ENCODE measurements at places on chromosomes 5 and 9.
A peak's percentile ranks its signal among the peaks of the same experiment; 100 is the strongest.

GRCh38 chr5:172617817-172618216 lies 23.2 kb upstream of the NEURL1B start:
- no peak for DNase-seq

GRCh38 chr5:425714-426113 lies 17.3 kb upstream of the EXOC3 start:
- no peak for DNase-seq

GRCh38 chr9:116243708-116244107 lies 90.1 kb downstream of the PAPPA start:
- no peak for DNase-seq

GRCh38 chr5:14174230-14174636 lies 31.1 kb downstream of the TRIO start:
- DNase-seq, result no peak

DNA sequence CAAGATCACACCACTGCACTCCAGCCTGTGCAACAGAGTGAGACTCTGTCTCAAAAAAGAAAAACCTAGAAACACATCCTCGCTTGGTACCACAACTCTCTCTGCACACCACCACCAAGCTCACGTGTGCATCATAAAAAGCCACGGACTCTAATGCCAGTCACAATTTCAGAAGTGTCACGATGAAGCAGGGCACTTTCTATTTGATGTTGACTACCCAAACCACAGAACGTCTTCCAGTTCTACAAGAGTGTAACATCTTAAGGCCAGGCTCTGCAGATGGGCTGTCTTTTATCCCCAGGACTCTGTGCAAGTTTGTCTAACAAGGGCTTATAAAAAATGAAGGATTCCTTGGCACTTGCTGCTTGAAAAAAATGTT lies 22.9 kb downstream of the GFPT2 start:
- DNase-seq, result no peak

DNA sequence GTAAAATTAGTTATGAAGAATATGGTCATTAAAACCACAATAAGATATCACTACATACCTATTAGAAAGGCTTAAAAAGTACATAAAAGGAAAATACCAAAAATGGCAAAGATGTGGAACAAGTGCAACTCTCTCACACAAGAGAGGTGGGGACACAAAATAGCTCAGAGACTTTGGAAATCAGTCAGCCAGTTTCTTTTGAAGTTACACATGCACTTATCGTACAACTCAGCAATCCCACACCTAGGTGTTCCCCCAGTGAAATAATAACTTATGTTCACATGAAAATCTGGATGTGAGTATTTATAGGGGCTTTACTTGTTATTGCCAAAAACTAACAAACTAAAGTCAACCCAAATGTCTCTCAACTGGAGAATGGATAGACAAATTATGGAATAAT lies 9.8 kb upstream of the RICTOR start:
- DNase-seq, result no peak

DNA sequence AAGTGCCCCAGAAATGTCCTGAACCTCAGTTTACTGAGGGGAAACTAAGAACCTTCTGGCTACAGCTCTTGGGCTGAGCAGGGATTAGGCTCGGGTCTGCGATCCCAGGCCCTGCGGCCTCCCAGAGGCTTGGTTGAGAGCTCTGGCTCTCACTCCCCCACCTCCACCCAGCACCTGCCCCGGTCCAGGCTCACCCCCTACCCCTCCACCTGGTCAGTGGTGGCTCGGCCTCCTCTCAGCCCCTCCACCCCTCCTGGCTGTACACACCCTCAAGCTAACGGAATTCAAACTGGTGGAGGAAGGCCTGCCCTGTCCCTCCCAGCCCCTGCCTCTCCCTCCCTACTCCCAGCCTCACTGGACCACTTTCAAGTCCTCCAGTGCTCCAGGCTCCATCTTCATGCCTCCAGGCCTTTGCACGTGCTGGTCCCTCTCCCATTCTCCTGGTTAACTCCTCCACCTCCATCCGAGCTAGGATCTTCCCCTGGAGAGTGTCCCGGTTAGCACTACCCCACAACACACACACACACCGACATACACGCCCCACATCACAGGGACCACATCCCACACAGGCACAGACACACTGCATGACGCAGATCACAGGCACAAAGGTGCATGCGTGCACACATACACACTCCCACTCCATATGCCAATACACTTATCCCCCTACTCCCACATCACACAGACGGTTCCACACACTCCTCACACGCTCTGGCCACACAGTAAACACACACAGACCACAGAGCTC lies 130.9 kb downstream of the C9orf50 start:
- DNase-seq, result peak; percentile 49

- peak; percentile 87 for DNase-seq
Observed at GRCh38 chr9:89779405-89780203, 174.8 kb downstream of the GADD45G start.

GRCh38 chr9:131334629-131335367 lies 45.3 kb downstream of the PLPP7 start:
- peak; percentile 23 for DNase-seq

DNA sequence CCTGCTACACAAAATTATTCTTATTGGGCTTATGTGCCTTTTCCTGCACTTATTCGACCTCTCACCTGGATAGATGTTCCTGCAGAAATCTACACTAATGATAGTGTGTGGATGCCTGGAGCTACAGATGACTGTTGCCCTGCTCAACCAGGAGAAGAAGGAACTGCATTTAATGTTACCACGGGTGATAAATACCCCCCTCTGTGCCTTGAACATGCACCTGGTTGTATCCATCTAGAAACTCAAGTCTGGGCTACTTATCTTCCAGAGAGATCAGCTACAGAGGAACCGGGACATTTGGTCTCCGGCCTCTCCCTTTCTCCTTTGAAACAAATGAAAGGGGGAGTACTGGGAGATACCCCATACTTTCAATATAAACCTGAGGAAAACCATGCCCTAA lies 54.5 kb downstream of the SH3PXD2B start:
- no peak for DNase-seq

DNA sequence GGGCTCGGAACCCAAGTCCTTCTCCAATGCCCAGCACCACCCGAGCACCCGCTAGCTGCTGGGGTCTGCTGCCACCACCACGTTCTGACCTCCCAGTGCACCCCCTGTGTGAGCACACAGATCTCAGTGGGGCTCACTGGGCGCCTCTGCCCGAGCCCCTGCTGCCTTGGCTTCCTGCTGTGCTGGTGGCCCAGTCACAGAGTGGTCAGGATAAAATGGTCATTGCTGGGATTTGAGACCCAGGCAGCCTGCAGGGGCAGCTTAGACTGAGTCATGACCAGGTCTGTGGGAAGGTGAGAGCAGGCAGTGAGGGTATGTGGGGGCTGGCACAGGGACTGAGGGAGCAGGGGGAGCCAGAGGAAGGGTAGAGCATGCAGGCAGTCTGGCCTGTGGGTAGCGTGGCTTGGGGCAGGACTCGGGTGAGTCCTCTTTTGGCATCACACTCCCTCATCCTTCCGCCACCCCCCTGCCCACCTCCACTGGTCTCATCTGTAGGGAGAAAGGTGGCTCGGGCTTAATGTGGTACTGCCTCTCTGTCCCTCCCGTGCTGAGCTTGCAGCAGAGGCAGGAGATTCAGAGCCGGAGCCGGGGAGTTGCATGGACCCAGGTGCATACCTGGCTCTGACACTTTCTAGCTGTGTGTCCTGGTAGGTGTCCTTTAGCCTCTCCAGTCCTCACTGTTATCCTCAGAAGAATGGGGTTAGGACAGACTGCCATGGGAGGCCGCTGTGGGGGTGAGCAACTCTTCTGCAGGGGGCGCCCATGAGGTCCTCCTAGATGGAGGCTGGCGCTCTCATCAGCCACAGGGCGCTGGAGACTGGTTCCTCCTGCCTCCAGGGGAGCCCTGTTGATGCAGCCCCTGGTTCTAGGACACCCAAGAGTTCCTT lies 32.1 kb downstream of the USP20 start:
- no peak for DNase-seq

- DNase-seq, result no peak
Observed at GRCh38 chr9:97568461-97569275, 64.5 kb downstream of the TSTD2 start.

GRCh38 chr5:100004969-100005368 lies 530.2 kb upstream of the FAM174A start:
- DNase-seq, result no peak

DNA sequence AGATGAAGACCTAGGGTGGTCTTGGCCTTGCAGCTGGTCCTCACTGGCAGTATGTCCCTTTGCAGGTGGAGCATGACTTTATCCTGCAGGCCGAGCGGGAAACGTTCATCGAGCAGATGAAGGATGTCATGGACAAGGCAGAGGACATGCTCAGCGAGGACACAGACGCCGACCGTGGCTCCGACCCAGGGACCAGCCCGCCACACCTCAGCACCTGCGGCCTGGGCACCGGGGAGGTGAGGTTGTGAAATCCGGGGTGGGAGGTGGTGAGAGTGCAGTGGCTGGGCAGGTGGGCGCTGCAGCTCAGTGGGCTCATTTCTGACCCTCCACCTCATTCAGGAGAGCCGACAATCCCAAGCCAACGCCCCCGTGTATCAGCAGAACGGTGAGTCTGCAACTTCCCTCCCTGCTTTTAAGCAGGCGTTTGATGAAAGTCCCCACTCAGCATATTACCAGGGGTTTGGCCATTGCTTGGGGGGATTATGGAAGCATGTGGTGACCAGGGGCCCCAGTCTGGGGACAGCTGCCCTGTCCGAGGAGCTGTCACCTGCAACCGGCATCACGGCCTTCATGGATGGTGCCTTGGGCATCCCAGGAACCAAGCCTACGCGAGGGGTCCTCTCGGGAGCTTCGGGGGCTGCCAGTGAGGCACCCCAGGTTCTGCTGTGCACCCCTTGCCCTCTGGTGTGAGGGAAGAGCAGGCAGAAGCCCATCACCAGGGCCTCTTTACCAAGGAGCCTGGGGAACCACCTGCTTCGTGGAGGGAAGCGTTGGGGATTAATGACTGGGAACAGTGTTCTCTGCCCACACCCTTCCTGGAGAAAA lies 84.0 kb downstream of the WNK2 start:
- DNase-seq, result no peak

GRCh38 chr9:120857481-120857880 lies 14.8 kb upstream of the PSMD5 start:
- no peak for DNase-seq

DNA sequence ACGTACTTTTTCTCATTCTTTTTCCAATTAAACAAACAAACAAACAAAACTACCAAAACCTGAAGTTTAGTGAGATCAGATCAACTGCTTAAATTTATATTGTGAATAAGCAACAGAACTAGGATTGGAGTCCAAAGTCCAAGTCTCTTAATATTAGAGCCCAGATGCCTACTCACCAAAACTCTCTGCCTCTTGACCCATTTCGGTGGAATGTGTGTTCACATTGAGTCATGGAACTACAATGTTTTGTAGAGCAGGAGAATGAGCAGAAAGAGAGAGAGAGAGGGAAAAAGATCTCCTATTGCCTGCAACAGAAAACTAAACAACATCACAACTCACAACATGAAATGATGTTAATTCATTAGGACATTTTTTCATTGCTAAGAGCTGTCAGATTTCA lies 751.1 kb downstream of the TLR4 start:
- DNase-seq, result no peak

DNA sequence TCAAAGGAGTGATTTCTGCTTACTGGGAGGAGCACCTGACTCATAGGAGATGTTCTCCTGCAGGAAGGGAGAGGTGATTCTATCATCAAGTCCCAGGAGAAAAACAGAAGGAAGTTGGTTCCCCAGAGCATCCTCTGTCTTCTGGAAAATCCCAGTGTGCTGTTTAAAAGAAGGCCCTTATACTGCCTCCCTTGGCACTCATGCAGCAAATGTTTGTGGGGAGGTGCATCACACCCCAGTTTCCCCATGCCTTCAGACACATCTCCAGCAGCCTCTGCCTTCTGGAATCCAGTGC lies 63.1 kb downstream of the PPARGC1B start:
- no peak for DNase-seq

GRCh38 chr5:171288066-171288465 lies 21.0 kb upstream of the TLX3 start:
- peak; percentile 57 for DNase-seq

DNA sequence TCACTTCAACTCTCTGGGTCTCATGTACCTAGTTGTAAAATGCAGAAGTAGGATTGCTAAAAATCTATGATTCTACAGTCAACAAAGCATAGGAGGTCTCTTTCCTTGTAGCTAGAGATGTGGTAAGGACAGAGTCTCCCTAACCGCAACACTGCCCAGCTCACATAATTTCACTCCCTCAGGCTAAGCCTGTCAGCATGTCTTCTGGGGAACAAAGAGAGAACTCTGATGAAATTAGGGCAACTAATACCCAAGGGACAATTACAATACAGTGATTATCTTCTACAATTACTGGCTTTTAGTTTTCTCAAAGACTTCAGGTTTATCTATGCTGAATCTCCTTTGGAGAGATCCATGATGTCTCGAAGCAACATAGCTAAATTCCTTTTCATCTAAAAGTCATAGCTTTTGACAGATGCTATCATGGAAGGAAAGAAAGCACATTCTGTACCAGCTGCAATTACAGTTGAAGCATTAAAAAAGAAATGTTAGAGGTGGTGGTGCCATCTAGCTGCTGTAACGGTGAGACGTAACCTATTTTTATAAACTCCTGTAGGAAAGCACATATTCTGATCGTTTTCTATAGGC lies 141.1 kb upstream of the TARS1 start:
- DNase-seq, result peak; percentile 78

GRCh38 chr9:91089405-91090129 lies 272.2 kb downstream of the AUH start:
- DNase-seq, result peak; percentile 55

DNA sequence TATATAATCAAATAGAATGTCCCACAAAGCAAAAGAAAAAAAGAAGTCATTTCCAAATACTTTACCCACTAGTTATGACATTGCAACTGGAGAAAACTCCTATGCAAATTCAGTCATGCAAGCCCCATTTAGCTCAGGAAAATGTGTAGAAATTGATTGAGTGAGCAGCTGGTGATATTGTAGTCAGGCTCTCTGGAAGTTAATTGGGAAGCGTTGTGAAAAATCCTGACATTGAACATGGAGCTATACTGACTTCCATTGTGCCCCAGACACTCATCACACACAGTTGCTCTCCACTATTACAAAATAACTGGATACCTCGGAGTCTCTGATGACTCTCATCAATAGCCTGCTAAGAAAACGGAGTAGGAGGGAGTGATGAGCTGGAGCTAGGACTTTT lies 49.0 kb downstream of the TUSC1 start:
- DNase-seq, result no peak

- no peak for DNase-seq
Observed at GRCh38 chr5:144131261-144131660, 39.2 kb downstream of the YIPF5 start.

GRCh38 chr5:180824630-180825476 lies 22.2 kb upstream of the MGAT1 start:
- DNase-seq, result no peak

DNA sequence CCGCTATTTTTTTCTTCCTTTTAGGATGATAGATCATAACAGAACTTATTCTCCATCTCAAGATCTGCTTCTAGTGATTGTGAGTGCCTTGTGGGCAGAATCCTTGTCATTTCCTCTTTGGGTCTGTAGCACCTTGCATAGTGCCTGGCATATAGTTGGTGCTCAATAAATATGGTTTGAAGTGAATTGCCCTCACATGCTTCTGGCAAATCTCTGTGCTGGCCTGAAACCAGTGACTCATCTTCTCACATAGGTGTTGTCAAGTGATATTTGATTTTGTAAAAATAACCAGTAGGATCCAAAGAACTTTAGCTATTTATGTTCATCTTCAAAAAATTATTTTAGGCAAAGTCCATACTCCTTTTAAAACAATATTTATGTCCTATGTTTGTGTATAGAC lies 86.7 kb downstream of the GABRG2 start:
- no peak for DNase-seq

- DNase-seq, result no peak
Observed at GRCh38 chr5:160047423-160047822, 38.5 kb downstream of the TTC1 start.

Data from fibroblast of upper back skin (primary cell).